NCI-H1930 (cell line): ENCODE measurements at places on chromosomes 7 and 10.
A peak's percentile ranks its signal among the peaks of the same experiment; 100 is the strongest.

GRCh38 chr7:53094827-53095226 lies 59.4 kb downstream of the POM121L12 start:
- DNase-seq, result no peak

- peak; percentile 74 for DNase-seq
These were observed 27.3 kb upstream of the IFRD1 start for GRCh38 chr7:112422842-112423496.

DNA sequence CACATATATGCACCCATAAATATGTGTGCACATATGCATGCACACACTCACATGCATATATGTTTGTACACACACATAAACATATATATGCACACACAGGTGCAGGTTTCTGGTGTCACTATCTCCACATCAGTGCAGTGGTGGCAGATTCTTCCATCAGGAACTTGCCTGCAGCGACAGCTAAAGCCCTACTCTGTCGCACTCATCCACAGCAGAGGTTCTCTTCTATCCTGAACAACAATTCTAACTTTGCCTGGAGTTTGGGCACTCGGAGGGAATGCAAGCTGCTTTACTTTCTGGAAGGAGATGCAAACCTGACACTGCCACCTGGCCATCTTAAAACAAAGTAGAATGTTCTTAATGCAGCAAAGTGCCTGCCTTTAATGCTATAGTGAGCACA lies 745.8 kb downstream of the GRID1 start:
- DNase-seq, result no peak

- DNase-seq, result no peak
These were observed 91.4 kb downstream of the EEPD1 start for GRCh38 chr7:36244429-36244828.

GRCh38 chr10:99975942-99976809 lies 33.6 kb downstream of the DNMBP start:
- no peak for DNase-seq

DNA sequence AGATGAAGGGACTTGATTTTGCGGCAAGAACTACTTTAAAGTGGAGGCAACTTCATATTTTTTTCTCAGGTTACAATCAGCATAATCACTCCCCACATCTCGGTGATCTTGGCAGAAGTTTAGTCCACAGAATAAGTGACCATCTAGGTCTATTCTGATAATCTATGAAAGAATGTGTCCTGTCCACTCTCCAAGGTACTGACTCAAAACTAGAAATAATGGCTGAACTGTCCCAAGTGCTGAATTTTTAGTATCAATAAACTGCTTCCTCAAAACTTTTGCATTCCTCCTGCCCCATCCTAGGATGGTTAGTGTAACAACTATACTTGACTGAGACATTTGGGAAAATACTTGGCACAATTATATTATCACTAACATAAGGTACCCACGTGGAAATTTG lies 10.9 kb upstream of the CHRM2 start:
- DNase-seq, result no peak

GRCh38 chr10:28459453-28460144 lies 73.3 kb upstream of the WAC start:
- DNase-seq, result no peak

DNA sequence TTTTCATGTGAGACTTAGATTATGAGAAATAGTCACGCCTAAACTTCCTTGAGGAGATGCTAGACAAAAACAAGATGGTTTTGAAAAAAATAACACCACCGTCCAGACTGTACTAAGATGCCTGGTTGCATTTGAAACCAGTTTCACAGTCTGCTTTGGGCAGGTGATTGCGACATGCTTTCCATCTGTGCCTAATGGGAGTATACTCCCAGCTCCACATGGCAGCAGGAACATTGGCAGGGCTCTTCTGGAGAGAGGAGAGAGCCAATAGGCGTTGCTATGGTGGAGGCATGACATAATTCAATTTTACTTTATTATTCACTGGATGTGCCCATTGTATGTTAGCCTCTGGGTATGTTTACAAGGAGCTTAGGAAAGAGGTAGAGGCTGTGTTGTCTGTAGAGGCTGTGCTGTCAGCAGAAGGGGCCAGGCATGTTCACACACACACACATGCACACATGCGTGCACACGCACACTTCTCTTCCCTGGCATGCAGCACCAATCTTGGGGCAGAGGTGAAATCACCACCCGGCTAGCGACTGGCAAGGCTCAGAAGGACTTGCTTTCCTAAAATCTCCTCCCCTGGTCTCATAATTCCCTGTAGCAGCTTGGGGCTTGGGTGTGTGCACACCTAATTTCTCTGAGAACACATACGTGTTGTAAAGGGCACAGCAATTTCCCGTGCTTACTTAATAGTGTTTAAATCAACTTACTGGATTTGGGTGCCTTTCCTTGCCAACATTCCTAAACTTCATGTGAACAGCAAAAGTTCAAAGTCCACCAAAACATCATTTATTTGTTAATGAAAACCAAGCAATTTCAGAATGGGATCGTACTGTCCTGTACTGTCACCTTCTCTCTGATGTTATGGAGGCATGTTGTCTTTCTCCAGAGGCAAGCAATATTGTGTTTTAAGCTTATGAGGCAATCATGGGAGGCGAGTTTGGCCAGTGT lies 162.1 kb downstream of the TCF7L2 start:
- no peak for DNase-seq

DNA sequence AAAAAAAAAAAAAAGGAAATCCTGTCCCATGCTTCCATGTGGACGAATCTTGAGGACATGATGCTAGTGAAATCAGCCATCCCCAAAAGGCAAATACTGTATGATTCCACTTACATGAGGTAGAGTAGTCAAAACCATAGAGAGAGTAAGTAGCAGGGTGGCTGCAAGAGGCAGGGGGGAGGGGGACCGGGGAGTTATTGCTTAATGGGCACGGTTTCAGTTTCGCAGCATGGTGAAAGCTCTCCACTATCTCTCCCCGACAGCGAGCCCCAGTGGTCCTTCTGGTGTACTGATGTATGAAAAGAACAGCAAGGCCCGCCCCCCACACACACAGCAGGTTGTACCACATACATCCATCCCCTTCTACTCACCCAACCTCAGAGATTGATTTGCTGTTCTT lies 32.8 kb downstream of the NOD1 start:
- no peak for DNase-seq

- no peak for DNase-seq
These were observed 54.9 kb downstream of the KCNMA1 start for GRCh38 chr10:77582710-77583115.

GRCh38 chr7:78438433-78438832 lies 639.9 kb downstream of the PHTF2 start:
- DNase-seq, result no peak

- no peak for DNase-seq
These were observed 340.9 kb downstream of the SORCS3 start for GRCh38 chr10:104981995-104982394.

DNA sequence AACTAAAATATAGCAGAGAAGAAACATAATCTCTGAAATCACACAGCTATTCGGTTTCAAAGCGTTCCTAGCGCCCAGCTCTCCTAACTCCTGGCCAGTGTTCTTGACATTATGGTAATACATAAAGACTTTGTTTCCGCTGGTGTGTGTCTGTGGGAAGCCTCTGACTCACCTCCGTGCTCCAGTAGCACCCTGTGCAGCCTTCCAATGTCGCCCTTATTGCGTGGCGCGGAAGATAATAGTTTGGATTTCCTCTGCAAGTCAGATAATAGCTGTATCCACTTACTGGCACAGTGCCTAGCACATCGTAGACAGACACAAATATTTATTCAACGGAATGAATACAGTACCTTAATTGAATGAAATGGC lies 570 bp downstream of the BMS1 start:
- no peak for DNase-seq

DNA sequence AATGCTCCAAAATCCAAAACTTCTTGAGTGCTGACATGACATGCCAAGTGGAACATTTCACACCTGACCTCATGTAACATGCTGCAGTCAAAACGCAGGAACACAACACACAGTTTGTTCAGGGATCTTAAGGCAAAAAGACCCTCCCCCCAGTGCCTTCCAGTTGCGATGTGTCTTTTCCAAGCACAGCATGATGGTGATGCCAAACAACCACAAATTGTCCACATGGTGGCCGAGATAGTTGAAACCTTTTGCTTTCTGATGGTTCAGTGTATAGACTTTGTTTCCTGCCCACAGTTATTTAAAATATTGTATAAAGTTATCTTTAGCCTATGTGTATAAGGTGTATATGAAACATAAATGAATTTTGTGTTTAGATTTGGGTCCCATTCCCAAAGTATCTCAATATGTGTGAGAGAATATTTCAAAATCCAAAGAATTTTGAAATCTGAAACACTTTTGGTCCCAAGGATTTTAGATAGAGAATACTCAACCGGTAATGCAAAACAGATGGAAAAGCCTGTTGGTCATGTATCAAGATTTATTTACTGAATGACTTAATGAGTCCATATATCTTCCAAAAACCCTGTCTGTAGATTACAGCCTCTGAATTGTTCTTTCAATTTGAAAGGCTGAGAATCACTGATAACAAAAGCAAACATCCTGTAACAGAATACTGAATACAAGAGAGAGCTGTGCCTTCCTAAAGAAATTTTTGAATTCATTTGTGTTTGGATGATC lies 93.4 kb upstream of the OIT3 start:
- DNase-seq, result no peak

- DNase-seq, result no peak
These were observed 7.0 kb downstream of the SPACDR start for GRCh38 chr7:100457033-100457432.

DNA sequence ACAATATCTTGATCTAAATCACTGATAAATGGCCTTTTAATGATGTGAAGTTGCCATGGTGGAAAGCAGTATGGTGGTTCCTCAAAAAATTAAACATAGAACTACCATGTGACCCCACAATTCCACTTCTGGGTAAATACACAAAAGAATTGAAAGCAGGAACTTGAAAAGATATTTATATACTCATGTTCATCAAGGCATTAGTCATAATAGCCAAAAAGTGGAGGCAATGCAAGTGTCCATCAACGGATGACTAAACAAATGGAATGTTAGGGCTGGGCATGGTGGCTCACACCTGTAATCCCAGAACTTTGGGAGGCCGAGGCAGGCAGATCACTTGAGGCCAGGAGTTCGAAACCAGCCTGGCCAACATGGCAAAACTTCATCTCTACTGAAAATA lies 2.0 kb upstream of the DNAJC12 start:
- DNase-seq, result no peak

DNA sequence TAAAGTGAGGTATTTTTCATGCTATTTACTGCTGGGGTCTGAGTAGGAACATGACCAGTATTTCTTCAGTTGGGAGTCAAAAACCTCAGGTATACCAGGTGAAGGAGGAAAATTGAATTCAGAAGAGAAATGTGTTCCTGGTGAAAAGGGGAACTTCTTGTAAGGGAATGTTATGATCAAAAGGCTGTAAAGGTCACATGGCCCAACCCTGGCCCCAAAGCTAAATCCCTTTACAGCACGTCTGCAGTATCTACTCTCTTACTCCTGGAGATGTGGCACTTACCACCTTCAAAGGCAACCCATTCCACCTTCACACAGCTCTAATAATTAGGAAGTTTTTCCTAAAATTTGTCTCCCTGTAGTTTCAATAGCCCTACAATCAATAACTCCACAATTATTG lies 15.2 kb downstream of the PIK3AP1 start:
- DNase-seq, result no peak
